Stimulated activated CD4-positive, alpha-beta T cell treated with anti-CD3 and anti-CD28 coated beads, Interleukin-15, amount 100 ng/mL, for 24 hours (primary cell): ENCODE measurements at places on chromosomes 11 and 22.

DNA sequence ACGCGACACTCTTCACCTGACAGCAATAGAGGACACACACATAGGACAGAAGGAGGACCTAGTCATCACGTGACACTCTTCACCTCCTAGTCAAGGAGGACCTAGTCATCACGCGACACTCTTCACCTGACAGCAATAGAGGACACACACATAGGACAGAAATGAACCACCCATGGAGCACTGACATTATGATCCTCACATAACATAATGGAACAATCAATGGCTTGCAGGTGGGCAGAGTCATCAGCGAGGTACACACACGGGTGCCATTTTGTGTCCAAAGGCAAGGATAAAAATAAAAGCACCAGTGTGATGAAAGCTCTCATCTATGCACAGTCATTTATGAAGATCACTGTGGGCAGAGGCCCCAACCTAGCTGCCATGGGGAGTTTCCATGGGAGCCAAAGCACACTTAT is 354.7 kb downstream of the LARGE1 start:
- DNase-seq = peak; percentile 2

- DNase-seq = peak; percentile 62
Measured at GRCh38 chr11:61967924-61968757, 707 bp upstream of the FTH1 start.

GRCh38 chr11:7160814-7161489 is 72.2 kb downstream of the RBMXL2 start:
- peak; percentile 5 for DNase-seq

DNA sequence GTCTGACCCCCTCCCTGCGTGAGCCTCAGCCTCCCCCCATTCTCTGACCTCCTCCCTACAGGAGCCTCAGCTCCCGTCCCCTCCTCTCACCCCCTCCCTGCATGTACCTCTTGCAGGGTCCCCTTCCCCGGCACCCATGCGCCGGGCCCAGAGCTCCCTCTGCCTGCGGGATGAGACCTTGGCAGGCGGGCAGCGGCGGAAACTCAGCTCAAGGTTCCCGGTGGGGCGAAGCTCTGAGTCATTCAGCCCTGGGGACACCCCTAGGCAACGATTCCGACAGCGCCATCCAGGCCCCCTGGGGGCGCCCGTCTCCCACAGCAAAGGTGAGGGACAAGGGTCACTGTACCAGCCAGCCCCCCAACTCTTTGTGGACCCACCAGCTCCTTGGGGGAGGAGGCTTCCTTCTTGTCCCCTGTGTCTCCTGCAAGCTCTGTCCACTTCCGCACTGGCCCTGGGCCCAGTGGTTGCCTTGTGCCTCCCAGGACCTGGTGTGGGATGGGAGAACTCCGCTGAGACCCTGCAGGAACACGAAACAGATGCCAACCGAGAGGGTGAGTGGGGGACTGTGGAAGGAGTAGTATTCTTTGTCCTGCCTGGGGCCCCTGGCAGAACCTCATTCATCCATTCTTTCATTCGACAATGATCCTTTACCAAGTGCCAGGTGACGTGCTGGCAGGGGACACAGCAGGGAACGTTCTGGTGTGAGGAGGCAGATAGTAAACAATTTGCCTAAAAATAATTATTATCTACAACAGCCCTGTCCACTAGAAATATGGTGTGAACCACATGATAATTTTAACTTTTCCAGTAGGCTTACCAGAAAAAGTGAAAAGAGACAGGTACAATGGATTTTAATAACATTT is 3.7 kb upstream of the RPS6KA4 start:
- peak; percentile 61 for DNase-seq

DNA sequence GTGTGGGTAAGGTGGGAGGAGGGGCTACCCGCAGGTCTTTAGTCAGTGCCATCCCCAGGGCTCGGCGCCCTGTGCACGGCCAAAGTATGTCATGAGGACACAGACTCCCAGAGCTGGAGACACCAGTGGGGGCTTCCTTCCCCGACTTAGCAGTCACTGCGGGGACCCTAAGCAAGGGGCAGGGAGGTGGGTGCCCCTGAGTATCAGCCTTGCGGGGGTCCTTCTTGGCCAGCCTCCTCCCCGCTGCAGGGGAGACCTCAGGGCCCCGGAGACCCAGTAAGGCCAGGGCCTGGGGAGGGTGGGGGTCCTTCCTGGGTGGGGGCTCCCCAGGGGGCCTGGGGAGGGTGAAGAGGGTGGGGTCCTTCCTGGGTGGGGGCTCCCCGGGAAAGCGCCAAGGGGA is 673.8 kb downstream of the BRD1 start:
- no peak for DNase-seq

GRCh38 chr11:134756811-134757540 is 344.9 kb upstream of the B3GAT1 start:
- no peak for DNase-seq

DNA sequence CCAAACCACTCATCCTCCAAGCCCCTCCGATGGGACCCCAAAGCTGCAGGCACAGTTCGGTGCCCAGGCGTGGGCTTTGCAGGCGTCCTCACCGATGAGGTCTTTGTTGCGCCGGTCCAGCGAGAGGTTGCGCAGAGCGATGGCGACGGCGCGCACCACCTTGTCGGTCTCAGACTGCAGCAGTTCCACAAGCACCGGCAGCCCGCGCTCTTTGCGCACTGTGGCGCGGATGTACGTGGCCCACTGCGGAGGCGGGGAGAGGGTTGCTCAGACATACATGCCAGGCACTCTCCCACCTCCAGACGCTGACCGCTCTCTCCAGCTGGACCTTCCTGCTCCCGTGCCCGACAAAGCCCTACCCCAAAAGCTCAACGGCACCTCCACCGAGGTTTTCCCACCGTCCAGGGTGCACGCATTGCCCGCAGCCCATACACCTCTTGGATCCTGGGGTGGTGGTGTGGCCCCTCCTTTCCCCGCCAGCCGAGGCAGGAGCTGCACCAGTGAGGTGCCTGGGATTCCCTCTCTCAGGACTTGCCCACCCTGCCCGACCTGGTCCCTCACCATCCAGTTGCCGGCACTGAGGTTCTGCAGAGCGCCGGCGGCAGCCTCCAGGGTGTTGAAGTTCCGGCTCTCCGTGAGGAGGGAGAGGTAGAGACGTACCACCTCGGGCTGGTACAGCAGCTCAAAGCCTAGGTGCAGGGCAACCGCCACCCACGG is 32.1 kb upstream of the TXNRD2 start:
- no peak for DNase-seq

DNA sequence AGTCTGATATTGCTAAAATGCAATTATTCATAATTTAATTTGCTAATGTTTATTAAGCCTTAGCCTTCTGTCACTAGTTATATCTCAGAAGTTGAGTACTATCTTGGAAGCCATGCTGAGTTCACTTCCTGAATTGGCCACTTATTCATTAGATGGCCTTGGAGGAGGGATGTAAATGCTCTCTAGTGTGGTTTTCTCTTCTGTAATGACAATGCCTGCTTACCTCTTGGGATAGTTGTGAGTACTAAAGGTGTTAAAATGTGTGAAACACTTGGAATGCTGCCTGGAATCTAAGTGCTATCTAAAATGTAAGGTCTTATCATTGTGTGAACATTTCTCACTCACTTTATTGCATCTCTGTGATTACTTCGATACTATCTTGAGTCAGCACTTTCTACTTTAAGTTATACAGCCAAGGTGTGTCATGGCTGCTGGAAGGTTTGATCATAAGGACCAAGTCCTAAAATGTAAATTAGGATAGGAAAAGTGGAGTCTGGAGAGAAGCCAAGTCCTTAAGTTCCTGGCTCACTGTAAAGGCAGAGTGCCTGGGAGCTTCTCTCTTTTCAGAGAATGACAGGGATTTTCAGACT is 12.4 kb downstream of the GLYATL2 start:
- DNase-seq = no peak

DNA sequence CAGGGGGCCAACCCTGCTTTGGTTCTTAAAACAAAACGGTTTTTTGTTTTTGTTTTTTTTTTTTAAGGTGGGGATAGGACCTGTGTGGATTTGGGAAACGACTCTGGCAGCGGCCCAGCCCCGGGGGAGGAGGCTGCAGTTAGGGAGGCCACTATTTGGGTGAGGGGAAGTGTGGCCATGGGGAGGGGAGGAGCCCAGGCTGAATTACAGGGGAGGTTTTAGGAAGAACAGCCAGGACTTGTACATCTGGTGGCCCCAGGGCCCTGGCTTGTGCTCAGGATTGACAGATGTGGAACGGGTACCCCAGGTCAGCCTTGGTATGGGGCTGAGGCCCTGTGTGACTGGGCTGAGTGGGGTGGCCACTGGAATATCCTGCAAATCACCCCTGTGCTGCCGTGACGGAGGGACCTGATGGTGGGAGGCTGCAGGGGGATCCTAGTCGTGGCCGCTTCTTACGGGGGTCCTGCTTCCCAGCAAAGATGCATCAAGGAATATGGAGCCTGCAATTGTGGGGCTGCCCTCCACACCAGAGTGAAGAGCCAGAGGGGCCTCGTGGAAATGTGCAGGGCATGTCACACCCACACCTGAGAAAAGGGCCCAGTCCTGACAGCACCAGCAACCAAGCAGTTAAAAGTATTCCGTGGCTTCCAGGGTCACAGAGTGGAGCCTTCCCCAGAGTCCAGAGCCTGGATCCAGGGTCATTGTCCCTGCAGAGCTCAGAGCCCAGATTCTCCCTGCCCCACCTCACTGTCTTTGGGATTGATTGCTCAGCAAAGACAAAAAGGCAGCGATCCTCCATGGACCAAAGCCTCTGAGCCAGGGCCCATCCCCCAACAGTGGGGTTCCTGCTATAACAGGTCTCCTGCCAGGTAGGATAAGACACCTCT is 55.2 kb upstream of the WNT7B start:
- no peak for DNase-seq

GRCh38 chr11:29163231-29163630 is 853.6 kb downstream of the KCNA4 start:
- DNase-seq = no peak

- DNase-seq = no peak
Measured at GRCh38 chr22:25964961-25965730, 204.1 kb upstream of the SEZ6L start.

DNA sequence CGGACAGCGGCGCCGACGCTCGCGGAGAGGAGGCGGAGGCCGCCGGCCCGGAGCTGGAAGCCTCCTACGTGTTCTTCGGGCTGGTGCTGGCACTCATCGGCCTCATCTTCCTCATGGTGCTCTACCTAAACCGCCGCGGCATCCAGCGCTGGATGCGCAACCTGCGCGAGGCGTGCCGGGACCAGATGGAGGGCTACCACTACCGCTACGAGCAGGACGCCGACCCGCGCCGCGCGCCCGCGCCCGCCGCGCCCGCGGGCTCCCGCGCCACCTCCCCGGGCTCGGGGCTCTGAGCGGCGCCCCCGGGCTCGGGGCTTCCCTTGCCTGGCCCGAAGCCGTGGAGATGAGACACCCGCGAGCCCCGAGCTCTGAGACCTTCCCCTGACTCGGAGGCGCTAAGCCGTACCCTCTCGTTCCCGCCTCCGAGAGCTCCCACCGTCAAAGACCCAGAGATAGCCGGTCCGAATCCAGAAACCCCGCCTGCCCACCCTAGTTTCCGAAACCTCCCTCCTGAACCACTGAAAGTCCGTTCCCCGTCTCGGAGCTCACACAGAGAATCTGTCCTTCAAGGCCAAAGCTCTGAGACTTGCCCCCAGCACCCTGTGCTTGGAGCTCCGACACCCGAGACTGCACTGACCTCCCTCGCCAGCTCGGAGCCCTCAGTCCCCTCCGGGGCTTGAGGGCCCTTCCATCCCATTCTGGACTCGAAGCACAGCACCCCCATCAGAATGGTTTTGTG is 1.5 kb downstream of the TPBGL start:
- DNase-seq = no peak

DNA sequence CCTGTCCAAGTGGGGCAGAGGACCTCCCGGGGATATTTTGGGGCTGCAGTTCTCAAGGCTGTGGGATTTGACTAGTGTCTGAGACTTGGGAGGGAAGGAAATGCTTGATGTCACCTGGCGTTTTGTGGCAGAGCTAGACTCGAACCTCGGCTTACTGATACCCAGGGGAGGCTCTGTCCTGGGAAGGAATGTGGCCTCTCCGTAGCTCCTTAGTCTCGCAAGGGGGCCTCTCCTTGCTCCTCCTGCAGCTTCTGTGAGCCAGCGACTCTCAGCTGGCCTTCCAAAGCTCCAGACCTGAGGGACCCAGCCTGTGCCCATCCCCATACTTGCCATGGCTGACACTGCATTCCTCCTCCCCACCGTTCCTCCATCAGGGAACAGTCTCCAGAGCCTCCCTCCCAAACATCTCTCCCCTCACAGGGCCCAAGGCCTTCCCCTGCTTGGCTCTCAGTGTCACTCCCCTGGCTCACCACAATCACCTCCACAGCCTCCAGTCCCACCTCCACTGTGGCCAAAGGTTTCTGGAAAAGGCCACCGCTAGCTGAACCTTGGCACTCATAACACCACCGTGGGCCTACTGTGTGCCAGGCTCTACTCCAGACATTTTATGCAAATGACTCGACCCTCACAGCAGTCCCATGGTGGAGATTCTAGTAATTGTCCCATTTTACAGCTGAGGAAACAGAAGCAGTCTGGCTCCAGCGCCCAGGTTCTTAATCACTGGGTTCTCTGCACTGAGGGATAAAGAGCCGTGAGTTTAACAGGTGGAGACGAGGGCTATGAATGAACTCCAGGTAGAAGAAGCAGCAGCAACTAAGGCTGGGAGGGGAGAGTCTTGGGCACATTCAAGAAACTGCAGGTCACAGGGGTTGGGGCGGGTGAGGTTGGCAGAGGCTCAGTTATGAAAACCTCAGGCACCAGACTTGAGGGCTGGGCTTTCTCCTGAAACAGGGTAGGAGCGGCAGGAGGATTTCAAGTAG is 12.1 kb downstream of the P2RY2 start:
- DNase-seq = no peak

DNA sequence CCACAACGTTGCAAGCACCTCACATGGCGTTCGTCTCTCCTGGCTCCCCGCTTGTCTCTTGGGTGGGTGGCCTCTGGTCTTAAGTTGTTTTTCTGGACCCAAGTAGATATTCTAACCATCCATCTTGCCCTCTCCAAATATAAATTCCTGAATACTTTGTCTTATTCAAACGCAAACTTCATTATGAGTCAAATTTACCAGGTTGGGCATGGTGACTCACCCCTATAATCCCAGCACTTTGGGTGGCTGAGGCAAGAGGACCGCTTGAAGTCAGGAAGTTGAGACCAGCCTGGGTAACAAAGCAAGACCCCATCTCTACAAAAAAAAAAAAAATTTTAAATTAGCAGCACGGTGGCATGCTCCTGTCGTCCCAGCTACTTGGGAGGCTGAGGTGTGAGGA is 5.1 kb upstream of the IGSF9B start:
- DNase-seq = no peak

DNA sequence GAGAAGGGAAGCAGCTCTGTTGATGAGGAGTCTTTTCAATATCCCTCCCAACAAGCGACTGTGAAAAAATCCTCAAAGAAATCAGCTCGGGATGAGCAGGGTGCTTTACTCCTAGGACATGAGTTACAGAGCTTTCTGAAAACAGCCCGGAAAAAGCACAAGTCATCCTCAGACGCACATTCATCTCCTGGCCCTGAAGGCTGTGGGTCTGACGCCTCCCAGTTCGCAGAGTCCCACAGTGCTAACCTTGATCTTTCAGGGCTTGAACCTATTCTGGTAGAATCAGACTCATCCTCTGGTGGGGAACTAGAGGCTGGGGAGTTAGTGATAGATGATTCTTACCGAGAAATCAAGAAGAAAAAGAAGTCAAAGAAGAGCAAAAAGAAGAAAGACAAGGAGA is 7.7 kb downstream of the HMGXB4 start:
- DNase-seq = no peak
